CD4-positive, alpha-beta T cell (primary cell): ENCODE measurements at places on chromosomes 16 and 17.

DNA sequence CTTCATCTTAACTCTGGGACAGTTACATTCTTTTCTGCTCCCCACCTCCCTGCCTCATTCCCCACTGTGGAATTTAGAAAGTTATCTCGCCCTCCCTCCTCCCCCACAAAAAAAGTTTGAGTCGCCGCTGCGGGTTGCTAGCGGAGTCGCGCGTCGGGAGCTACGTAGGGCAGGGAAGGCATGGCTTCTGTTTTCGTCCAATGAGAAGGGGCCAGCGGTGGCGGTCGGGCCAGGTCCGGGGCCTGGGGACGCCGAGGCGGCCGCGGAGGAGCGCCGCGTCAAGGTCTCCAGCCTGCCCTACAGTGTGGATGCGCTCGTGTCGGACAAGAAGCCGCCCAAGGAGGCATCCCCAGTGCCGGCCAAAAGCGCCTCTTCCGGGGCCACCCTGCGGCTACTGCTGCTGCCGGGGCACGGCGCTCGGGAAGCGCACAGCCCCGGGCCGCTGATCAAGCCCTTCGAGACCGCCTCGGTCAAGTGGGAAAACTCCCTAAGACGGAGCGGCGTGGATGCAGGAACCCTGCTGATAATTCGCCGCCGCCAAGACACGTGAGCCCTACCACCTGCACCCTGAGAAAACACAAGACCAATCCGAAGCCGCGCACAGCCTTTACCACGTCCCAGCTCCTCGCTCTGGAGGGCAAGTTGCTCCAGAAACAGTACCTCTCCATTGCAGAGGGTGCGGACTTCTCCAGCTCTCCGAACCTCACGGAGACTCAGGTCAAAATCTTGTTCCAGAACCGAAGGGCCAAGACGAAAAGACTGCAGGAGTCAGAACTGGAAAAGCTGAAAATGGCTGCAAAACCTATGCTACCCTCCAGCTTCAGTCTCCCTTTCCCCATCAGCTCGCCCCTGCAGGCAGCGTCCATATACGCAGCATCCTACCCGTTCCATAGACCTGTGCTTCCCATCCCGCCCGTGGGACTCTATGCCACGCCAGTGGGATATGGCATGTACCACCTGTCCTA lies 8.9 kb downstream of the OR4D1 start:
- DNase-seq = peak; percentile 76

DNA sequence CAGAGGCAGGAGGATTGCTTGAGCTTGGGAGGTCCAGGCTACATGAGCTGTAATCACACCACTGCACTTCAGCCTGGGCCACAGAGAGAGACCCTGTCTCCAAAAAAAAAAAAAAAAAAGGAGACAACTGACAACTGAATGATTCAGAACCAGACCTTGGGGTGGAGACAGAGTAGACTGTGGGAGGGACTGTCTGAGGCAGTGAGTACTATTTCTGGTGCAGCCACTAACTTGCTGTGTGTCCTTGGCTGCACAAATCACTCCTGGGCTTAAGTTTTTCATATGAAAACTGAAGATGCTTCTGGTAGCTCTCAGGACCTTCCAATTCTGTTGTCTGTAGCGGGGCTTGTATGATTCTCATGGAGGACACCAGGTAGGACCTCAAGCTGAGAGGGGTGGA lies 5.8 kb downstream of the ASB16 start:
- no peak for DNase-seq

DNA sequence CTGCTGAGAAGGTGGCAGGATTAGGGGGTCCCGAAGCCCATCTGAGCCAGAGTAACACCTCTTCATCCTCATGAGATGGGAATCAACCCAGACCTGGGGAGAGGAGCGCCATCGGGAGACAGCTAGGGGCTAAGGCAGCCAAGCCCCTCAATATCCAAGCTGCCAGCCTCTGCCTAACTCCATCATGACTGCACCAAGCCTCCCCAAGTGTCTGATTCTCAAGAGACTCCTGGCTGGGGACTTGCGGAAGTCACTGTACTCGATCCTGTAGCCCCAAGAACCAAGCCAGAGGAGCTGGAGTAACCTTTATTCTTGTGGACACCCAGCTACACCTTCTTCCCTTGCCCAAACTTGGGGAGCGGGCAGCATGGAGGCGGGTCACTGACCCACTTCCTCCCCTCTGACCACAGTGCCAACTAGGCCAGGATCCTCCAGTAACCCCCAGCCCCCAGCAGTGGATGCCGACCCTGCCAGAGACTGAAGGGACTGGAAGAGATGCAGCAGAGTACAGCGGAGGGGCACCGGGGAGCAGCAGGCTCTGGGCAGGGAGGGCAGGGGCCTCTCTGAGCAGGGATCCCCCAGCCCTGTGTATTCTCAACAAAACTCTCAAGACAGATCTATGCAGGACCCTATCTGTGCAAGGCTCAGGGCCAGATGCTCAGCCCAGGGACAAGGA lies 13.3 kb downstream of the HDAC5 start:
- DNase-seq = no peak

GRCh38 chr17:58084317-58084981 lies 1.2 kb downstream of the DYNLL2 start:
- peak; percentile 46 for DNase-seq

DNA sequence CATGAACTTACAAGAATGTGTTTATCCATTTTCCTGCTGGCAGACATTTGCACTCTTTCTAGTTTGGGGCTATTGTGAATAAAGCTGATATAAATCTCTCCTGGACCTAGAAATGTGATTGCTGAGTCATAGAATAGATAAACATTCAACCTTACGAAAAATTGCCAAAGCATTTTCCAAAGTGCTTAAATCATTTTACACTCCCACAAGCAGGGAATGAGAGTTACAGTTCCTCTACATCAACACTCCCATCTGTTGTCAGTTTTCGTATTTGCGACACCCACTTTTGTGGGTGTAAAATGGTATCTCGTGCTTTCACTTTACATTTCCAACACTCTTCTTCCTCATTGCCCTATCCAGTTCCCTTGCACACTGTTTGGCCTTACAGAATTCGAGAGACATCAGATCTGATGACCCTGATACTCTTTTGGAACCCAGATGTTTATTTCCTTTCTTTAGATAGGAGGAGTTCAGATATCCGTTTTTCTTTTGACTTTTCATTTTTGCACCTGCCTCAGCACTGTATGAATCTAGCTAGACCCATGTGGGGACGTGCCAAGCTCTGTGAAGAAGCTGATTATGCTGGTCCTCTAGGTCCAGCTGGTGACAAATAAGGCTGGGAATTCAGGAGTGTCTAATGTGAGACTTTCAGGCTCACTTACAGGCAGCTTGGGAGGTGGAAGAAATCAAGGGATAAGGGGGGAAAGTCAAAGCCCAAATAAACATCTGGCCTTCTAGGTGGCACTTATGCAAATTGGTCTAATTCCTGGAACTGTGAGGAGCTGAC lies 14.0 kb downstream of the SOX9 start:
- DNase-seq = no peak
